Left lobe of liver (tissue), 2 donors: ENCODE measurements at places on chromosomes 16 and 17. TPM values are rescaled to one million over a fixed set of nuclear protein-coding genes. Genes with fewer than 3 reads are reported as not detected.

- DNase-seq: no peak
Observed at GRCh38 chr17:76657505-76658241, 14.1 kb upstream of the ST6GALNAC1 start.

GRCh38 chr17:27230996-27231395, 62.9 kb upstream of the WSB1 start:
- DNase-seq: no peak

DNA sequence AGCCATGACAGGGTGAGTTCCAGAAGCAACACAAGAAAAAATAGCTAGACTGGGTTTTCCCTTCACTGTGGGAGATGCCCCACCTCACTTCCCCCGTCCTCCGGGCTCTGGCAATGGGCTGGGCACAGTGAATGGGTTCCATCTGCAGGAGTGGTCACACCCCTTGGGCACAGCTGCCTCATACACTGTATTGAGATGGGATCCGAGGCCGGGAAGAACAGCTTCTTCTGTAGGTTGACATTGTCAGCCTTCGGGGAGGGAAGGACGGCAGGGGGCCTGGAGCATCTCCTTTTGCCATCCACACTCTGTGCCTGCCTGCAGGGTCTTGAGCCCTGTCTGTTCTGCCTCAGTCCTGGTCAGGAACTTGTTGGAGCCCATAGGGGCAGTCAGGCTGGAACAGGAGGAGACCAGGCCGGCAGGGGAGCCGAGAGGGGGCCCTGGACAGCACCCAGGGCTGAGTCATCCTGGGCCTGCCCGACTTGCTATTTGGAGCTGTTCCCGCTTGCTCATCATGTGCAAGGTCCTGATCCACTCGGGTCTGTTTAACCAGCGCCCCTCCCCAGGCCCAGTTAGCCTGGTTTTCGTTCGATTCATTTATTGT, 286.7 kb downstream of the SEC14L1 start:
- DNase-seq: no peak

GRCh38 chr16:4904108-4904941, 32.6 kb downstream of the PPL start:
- DNase-seq: no peak

DNA sequence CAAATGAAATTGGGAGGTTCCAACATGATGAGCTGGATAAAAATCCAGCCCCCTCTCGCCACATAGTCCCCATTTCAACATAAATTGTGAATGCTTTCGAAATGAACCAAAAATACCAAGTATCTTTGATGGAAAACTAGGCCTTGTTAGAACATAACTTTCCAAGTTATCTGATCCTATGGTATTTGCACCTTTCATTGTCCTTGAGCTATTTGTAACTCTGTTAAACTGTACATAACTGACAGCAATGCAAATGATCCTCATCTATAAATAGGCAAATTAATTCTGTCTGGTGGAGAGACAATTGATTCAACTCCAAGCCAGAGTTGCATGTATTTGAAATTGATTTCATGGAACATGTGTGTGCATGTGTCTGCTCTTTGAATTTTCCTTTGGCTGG, 18.2 kb downstream of the CMTM4 start:
- no peak for DNase-seq

Gene SDR42E2
- not detected for total RNA-seq
